NCI-H460 (cell line): ENCODE measurements at places on chromosomes 5 and 9. TPM values are rescaled to one million over a fixed set of nuclear protein-coding genes. Genes with fewer than 3 reads are reported as not detected.

Gene SMIM3
- 8.0 and 8.2 TPM in 2 replicates for total RNA-seq

DNA sequence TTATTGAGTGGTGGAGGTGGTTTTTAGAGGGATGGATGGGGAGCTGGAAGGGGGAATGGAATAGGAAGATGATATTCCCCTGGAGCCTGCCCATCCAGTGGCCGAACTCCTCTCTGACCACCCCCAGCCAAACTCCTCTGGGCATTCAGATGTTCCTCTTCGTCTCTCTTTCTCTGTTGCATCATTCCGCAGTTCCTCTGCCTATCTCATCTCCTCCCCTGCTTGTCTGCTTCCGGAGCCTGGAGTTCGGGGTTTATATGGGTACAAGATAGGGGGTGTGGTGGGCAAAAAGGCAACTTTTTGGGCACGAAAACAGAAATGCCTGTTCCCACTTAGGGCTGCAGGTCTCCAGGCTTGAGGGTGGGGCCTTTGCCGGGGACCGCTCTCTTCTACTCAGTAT lies 12.2 kb upstream of the CDK5RAP2 start:
- DNase-seq, result no peak

Gene DTWD2
- total RNA-seq, result 24.7 and 25.2 TPM in 2 replicates

- no peak for DNase-seq
Measured at GRCh38 chr5:10018201-10019069, 231.3 kb downstream of the ATPSCKMT start.

Gene FAM240B
- total RNA-seq, result not detected in 2 replicates

- no peak for DNase-seq
Measured at GRCh38 chr9:94928691-94929368, 202.3 kb downstream of the AOPEP start.
